ENCODE measurements at places on chromosomes 16 and 17. TPM values are rescaled to one million over a fixed set of nuclear protein-coding genes. Genes with fewer than 3 reads are reported as not detected.

The SLC2A4 gene
- 14.6 TPM for total RNA-seq

The CHST5 gene
- total RNA-seq = not detected

DNA sequence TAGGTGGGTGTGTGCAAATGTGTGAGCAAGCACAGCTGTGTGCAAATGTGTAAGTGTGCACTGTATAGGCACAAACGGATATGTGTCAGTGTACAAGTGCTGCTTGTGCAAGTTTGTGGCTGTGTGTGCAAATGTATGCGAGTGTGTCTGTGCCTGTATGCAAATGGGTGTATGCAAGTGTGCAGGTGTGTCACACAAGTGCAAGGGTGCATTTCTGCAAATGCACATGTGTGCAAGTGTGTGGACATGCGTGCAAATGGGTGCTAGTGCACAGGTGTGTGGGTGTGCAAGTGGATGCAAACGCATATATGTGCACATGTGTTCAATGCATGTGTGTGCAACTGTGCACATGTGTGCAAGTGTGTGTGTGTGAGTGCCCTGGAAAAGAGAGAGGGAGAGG, 76.5 kb upstream of the TNRC6C start:
- no peak for DNase-seq
- no peaks in the 10 kb centered on the region for H3K27me3 ChIP-seq
- H3K36me3 ChIP-seq = no peaks in the 10 kb centered on the region
- H3K4me1 ChIP-seq = peaks cover 32% of the 10 kb centered on the region

DNA sequence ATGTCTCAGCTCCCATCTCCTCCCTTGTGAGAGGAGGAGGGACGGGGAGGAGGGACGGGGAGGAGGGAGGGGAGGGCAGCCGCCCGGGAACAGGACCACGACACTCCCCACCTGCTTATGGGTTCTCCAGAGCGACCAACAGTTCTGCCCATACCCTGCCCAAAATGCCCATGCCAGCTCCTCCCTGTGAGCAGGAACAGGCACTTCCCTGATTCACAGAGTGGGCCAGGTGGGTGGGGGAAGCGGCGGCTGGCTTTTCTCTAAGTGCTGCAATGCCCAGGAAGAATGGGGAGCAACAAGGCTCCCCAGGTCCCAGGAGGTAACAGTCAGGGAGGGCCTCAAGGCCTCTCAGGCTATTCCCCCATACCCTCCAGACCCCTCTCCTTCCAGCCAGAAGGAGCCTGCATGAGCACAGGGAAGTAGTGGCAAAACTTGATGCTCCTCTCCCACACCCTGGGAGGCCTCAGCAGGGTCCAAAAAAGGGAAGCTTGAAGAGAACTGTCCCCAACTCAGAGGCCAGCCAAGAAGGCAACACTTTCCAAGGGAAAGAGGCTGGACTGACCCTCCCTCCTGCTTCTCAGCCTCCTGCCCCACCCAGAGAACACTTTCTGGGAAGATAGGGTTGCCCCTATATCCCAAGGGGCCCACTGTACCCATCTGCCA, 53.8 kb downstream of the MYO18A start:
- peaks cover 17% of the 10 kb centered on the region for H3K4me1 ChIP-seq
- no peak for DNase-seq
- H3K4me3 ChIP-seq = no peak overlapping the region
- H3K36me3 ChIP-seq = peaks cover 4% of the 10 kb centered on the region

DNA sequence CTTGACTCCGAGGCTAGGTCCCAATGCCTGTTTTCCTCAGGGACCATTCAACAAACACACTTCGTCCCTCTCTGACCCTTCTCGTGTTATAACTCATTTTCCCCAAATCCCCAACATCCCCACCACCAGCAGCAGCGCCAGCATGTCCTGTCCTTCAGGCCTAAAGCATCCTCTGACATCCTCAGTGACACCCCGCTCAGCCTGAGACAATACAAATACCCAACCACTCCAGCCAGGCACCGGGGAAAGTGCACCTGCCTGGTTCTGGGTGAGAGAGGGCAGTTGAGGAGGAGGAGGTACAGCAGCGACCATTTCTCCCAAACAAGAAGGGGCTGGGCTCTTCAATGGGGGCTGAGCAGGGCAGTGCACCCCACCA, 4.7 kb downstream of the MNT start:
- H3K27me3 ChIP-seq = no peaks in the 10 kb centered on the region
- peaks cover 59% of the 10 kb centered on the region for H3K4me1 ChIP-seq
- H3K36me3 ChIP-seq = no peaks in the 10 kb centered on the region
- DNase-seq = no peak

GRCh38 chr17:21019976-21020586, 22.7 kb downstream of the USP22 start:
- no peak overlapping the region for H3K27ac ChIP-seq
- H3K36me3 ChIP-seq = peaks cover 68% of the 10 kb centered on the region
- H3K27me3 ChIP-seq = no peaks in the 10 kb centered on the region
- no peak for DNase-seq

- no peaks in the 10 kb centered on the region for H3K36me3 ChIP-seq
- no peak overlapping the region for H3K27ac ChIP-seq
- no peak for DNase-seq
- H3K4me1 ChIP-seq = peaks cover 5% of the 10 kb centered on the region
- no peak overlapping the region for H3K4me3 ChIP-seq
- H3K27me3 ChIP-seq = peaks cover 12% of the 10 kb centered on the region
These were observed 13.5 kb upstream of the TBX21 start for GRCh38 chr17:47719411-47720152.

DNA sequence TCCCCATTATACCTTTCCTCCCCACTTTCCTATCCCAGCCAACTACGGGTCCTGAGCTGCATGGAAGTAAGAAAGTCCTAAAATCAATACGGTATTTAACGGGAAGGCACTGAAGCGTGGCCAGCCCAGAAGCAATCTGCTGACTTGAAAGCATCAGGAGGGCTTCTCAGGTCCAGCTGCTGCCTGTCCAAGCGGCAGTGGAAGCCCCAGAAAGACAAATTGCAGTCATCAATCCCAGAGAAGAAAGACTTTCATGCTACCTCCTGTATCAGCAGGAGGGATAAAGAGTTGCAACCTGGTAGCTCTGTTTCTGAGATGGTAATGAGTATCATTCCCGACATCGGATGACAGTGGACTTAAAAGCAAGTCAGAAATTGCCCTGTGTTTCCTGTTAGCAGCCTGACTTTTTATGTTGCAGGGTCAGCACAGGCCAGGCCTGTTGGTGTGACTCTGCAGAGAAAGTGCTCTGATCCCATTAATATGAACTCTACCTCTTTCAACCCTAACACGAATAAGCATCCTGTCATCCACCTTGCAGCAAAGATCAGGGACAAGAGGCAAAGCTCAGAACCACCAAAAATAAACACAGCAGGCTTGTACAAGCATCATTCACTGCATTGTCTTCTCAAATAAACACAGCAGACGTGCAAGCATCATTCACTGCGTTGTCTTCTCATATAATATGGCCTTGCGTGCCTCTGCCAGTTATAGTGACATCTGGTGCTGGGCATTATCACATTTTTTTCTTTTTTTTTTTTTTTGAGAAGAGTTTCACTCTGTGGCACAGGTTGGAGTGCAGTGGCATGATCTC, 358.6 kb upstream of the CDH11 start:
- no peaks in the 10 kb centered on the region for H3K36me3 ChIP-seq
- no peak for DNase-seq
- no peaks in the 10 kb centered on the region for H3K27me3 ChIP-seq
- no peak overlapping the region for H3K27ac ChIP-seq

- peak; percentile 88 for DNase-seq
- H3K27me3 ChIP-seq = no peaks in the 10 kb centered on the region
- no peak overlapping the region for H3K4me3 ChIP-seq
- H3K36me3 ChIP-seq = no peaks in the 10 kb centered on the region
- H3K4me1 ChIP-seq = peaks cover 48% of the 10 kb centered on the region
These were observed 17.8 kb downstream of the SERPINF1 start for GRCh38 chr17:1779571-1780131.

Measured in thyroid gland (tissue), 4 donors.